ENCODE measurements at places on chromosomes 11 and 22. TPM values are rescaled to one million over a fixed set of nuclear protein-coding genes. Genes with fewer than 3 reads are reported as not detected.

The OR52N5 gene
- not detected for total RNA-seq

The OR8H3 gene
- total RNA-seq = not detected

The OR52A1 gene
- total RNA-seq = not detected

The CADM1 gene
- total RNA-seq = 105 TPM

The OR8D4 gene
- total RNA-seq = not detected

The MAP6 gene
- total RNA-seq = 6.6 TPM

The DYNC2H1 gene
- total RNA-seq = 15.9 TPM

The ZC3H12C gene
- 16.2 TPM for total RNA-seq

The SCGB1A1 gene
- total RNA-seq = 397 TPM

The MED17 gene
- total RNA-seq = 29.4 TPM

The CRYBB2 gene
- total RNA-seq = not detected

The OR51B2 gene
- not detected for total RNA-seq

The OR8H1 gene
- total RNA-seq = not detected

The FERMT3 gene
- 42.2 TPM for total RNA-seq

The HORMAD2 gene
- total RNA-seq = 0.13 TPM

The MUC15 gene
- 7.1 TPM for total RNA-seq

The FIBIN gene
- 13.5 TPM for total RNA-seq

The GATD1 gene
- total RNA-seq = 57.9 TPM

The EFCAB6 gene
- 2.0 TPM for total RNA-seq

The TENM4 gene
- 7.1 TPM for total RNA-seq

The SCUBE2 gene
- total RNA-seq = 3.9 TPM

The SLC22A12 gene
- not detected for total RNA-seq

The MYO7A gene
- 4.8 TPM for total RNA-seq

The TMPRSS4 gene
- 2.9 TPM for total RNA-seq

The TIMP3 gene
- 308 TPM for total RNA-seq

The OOSP4B gene
- total RNA-seq = not detected

The SNU13 gene
- 126 TPM for total RNA-seq

The OR52H1 gene
- 0.32 TPM for total RNA-seq

The FGF19 gene
- not detected for total RNA-seq

The PATE4 gene
- not detected for total RNA-seq

The MS4A14 gene
- 4.1 TPM for total RNA-seq

The SYT13 gene
- 0.21 TPM for total RNA-seq

The VPREB3 gene
- not detected for total RNA-seq

The ZFTA gene
- total RNA-seq = 14.0 TPM

The C11orf52 gene
- 6.2 TPM for total RNA-seq

The CXCR5 gene
- total RNA-seq = not detected

The FAM227A gene
- total RNA-seq = 3.1 TPM

The TRIM49 gene
- not detected for total RNA-seq

The ROBO4 gene
- total RNA-seq = 39.4 TPM

The SLC22A8 gene
- not detected for total RNA-seq

The TESMIN gene
- total RNA-seq = 1.1 TPM

The TMEM225 gene
- total RNA-seq = not detected

The SCN2B gene
- total RNA-seq = 1.0 TPM

The CCDC188 gene
- 1.1 TPM for total RNA-seq

The KLHL35 gene
- total RNA-seq = 1.4 TPM

The KREMEN1 gene
- 24.6 TPM for total RNA-seq

The SAMM50 gene
- 23.3 TPM for total RNA-seq

The LRRC74B gene
- total RNA-seq = not detected

The TMEM45B gene
- total RNA-seq = 24.3 TPM

The OR5A1 gene
- total RNA-seq = not detected
